ENCODE measurements at places on chromosomes 3 and 15.

- no peak for DNase-seq
These were observed 25.3 kb upstream of the GABRA5 start for GRCh38 chr15:26841514-26841913.

GRCh38 chr3:133295199-133295901, 104.5 kb upstream of the BFSP2 start:
- DNase-seq = no peak

GRCh38 chr15:34436956-34437442, 609 bp downstream of the GOLGA8A start:
- DNase-seq = no peak

DNA sequence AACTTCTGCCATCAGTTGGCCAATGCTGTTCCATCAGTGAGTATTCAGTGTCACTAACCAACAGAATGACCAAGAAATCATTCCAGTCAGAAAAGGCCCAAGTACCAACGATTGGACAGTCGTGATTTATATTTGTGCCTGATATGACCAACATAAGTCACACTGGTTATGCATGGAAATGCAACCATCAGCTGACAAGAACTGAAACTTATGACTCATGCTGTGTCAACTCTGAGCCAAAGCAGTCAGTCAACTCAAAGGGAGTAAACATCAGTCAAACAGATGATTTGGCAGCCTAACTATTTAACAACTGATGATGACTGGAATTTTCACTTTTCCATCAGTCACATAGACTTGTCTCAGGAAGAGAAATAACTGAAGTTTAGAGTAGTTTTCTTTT, 142.4 kb downstream of the ANXA2 start:
- DNase-seq = no peak

- DNase-seq = no peak
These were observed 95.6 kb downstream of the FBLN2 start for GRCh38 chr3:13644341-13645117.

- no peak for DNase-seq
These were observed 7.5 kb downstream of the PSTPIP1 start for GRCh38 chr15:77002436-77002835.

DNA sequence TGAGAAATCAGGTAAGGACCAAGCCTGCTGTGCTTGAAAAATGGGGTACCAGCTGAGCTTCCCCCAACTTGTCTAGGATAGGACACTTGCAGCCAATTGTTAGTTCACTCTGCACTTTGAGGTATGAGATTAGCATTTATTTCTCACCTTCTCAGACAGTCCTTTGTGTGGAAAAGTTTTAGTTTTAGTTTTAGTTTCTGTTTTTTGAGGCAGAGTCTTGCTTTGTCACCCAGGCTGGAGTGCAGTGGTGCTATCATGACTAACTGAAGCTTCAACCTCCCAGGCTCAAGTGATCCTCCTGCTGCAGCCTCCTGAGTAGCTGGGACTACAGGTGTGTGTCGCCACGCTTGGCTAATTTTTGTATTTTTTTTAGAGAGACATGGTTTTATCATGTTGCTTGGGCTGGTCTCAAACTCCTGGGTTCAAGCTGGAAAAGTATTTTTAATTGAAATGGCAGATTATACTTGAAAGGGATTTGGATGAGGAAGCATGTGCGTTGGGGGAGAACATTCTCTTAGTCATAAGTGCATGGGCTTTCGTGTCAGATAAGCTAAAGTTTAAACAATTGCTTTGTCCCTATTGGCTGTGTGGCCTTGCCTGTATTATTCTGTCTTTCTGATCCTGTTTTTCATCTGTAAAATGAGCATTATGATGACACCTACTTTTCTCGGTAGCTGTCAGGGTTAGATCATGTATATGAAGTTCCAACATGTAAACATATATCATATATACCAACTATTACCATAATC, 25.2 kb upstream of the CCK start:
- DNase-seq = no peak

DNA sequence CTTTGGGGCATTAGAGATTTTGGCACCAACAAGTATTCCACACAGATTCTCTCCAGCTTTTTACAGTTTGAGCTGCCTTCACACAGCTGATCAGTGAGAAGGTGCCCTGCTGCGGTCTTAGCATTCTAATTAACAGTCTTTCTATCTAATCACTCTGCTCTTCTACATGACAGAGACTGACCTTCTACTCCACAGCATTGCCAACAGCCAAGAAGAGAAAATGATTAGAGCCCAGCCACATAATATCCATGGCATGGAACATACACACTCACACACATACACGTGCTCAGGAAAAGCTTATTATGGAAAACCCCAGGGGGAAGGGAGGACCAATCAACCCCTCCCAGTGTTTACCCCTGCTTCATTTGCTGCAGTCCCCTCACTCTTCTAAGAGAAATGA, 76.1 kb upstream of the PPP2R3A start:
- DNase-seq = no peak

- DNase-seq = no peak
These were observed 41.4 kb downstream of the NFKBIZ start for GRCh38 chr3:101890716-101891115.

GRCh38 chr3:29887451-29887850, 606.6 kb downstream of the RBMS3 start:
- no peak for DNase-seq

- no peak for DNase-seq
These were observed 15.2 kb downstream of the GABRA5 start for GRCh38 chr15:26882112-26882511.

DNA sequence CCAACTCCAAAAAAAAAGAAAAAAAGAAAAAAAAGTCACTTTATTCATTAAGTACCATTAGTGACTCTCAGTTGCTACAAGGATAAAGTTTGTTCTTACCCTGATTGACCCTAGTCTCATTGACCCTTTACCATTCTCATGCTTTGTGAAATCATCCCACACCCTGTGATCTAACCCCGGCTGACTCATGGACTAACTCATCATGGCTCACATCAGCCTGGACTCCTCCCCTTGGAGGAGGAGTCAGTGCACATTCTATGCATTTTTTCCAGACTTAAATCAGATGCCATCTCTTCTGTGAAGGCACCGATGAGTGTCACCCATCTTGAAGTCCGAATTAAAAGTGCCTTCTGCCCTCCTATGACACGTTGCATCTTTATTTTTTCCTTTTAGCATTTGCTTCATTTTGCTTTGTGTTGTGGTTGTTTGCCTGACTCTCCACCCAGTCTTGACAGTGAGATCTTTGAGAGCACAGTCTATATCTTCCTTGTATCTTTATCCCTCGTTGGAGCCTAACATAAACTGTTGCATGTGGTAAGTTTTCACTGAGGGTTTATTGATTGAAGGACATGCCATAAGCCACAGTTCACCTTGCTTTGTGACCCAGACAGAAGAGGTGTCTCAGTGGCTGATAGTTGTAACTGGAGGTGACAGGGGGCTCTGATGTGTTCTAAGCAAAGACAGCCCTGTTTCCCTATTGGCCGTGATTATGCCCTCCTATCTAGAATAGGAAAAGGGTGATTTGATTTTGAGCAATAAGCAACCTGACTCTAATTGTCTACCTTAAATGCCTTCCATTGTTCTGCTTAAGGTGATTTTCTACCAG, 72.1 kb downstream of the IL1RAP start:
- DNase-seq = no peak

DNA sequence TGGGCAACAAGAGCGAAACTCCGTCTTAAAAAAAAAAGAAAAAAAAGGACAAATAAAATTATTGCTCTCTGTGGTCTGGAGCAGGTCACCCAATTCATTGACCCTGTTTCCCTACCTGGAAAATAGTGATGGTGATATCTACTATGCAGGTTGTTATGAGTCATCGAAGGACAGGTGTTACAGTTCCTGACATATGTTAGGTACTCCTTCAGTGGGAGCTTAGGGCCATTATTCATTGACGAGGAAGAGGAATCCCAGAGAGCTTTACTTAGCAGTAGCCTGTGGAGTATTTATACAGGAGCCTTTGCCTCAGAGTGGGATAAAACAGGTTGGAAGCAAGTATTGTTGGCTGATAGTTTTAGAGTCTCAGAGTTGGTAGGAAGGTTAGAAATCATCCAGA, 74.5 kb downstream of the SLC7A14 start:
- no peak for DNase-seq

- no peak for DNase-seq
These were observed 282.3 kb upstream of the TBC1D5 start for GRCh38 chr3:18024715-18025114.

DNA sequence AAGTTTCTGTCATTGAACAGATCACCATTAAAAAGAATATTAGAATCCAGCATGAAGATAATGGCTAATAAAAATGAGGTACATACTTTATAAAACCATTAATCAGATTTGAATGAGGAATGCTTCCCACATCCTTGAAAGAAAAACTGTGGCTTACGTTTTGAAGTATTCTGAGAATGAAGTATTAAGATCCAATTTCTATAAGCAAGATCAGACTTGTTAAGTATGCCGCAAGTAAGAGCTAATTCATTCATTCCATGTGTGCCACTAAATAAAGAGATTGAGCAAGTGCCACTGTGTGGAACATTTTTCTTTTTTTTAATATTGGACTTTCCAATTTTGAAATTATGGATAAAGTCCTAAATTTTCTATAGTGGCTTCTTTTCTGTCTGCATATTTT, 30.6 kb downstream of the NMD3 start:
- no peak for DNase-seq

DNA sequence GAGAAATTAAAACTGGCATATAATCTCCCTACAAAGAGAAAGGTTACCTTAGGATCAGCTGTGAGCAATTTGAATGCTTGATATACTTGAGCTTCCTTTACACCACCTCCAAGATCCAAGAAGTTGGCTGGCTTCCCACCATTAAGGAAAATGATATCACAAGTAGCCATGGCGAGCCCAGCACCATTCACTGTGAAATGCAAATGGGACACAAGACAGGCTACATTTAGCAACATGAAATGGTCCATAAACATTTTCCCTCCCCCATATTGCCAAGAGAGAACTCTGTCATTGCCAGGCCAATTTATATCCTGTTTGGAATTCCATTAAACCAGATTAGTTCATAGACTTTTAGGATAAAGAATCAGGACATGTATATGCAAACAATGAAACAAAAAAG, 158.7 kb downstream of the SUCLG2 start:
- DNase-seq = no peak

DNA sequence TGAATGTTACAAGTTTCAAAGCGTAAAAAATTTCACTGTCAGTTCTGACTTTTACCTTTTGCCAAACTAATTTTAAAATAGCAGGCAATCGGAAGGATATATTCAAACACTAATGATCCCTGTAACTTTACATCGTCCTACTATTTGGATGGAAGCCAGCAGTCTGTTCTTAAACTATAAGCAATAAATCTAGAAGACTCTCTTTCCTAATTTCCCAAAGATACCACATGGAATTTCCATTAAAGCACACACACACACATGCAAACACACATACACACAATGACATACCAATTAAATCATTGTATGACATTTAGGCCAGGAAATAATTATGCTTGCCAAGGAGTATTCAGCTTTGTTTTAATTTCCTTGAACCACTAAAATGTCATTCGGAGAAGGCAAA, 32.0 kb downstream of the IL17RD start:
- no peak for DNase-seq
